ENCODE measurements at places on chromosomes 12 and 14. TPM values are rescaled to one million over a fixed set of nuclear protein-coding genes. Genes with fewer than 3 reads are reported as not detected.

The SIX1 gene
- 0.19 TPM for polyA plus RNA-seq

The ACOT4 gene
- polyA plus RNA-seq = 1.5 TPM

The GPR84 gene
- 0.50 TPM for polyA plus RNA-seq

The RNASE7 gene
- not detected for polyA plus RNA-seq

The PRB2 gene
- not detected for polyA plus RNA-seq

The DPPA3 gene
- not detected for polyA plus RNA-seq

The GARIN6 gene
- not detected for polyA plus RNA-seq

The SLC8A3 gene
- polyA plus RNA-seq = 0.03 TPM

The CISTR gene
- polyA plus RNA-seq = not detected

The RACGAP1 gene
- polyA plus RNA-seq = 11.2 TPM

The CCDC88C gene
- 10.5 TPM for polyA plus RNA-seq

The PTPN6 gene
- polyA plus RNA-seq = 41.2 TPM

The DNAJC22 gene
- polyA plus RNA-seq = 1.5 TPM

The TTC6 gene
- 0.92 TPM for polyA plus RNA-seq

The C12orf60 gene
- 1.4 TPM for polyA plus RNA-seq

The SLCO1B3 gene
- 0.76 TPM for polyA plus RNA-seq

The KITLG gene
- polyA plus RNA-seq = 15.5 TPM

The OASL gene
- 54.7 TPM for polyA plus RNA-seq

The SPX gene
- 0.92 TPM for polyA plus RNA-seq

The LRTM2 gene
- polyA plus RNA-seq = not detected

The NELL2 gene
- polyA plus RNA-seq = 0.50 TPM

The GPR68 gene
- polyA plus RNA-seq = 10.9 TPM

The ADCY4 gene
- 18.9 TPM for polyA plus RNA-seq

The KRT75 gene
- polyA plus RNA-seq = not detected

The TAS2R8 gene
- not detected for polyA plus RNA-seq

The CD27 gene
- 5.8 TPM for polyA plus RNA-seq

The LMNTD1 gene
- not detected for polyA plus RNA-seq

The ATF7IP gene
- polyA plus RNA-seq = 5.7 TPM

The ZNF705A gene
- polyA plus RNA-seq = not detected

The CAPZA3 gene
- 2.1 TPM for polyA plus RNA-seq

The EML1 gene
- polyA plus RNA-seq = 11.3 TPM
